ENCODE measurements at places on chromosomes 4 and X. TPM values are rescaled to one million over a fixed set of nuclear protein-coding genes. Genes with fewer than 3 reads are reported as not detected.

NALF2 gene
- not detected for total RNA-seq

GRXCR1 gene
- not detected for total RNA-seq

LINC00632 gene
- 13.3 TPM for total RNA-seq

GYG2 gene
- 0.86 TPM for total RNA-seq

GABRG1 gene
- total RNA-seq, result not detected

HPGDS gene
- total RNA-seq, result not detected

PDLIM3 gene
- total RNA-seq, result 62.4 TPM

ARL9 gene
- total RNA-seq, result 0.07 TPM

TRPC3 gene
- 0.78 TPM for total RNA-seq

SPATA18 gene
- total RNA-seq, result 32.6 TPM

ARMCX4 gene
- 4.4 TPM for total RNA-seq

C4orf50 gene
- not detected for total RNA-seq

SRPK3 gene
- 3.6 TPM for total RNA-seq

LPAR4 gene
- 0.33 TPM for total RNA-seq

SHROOM4 gene
- total RNA-seq, result 4.3 TPM

PLAC1 gene
- total RNA-seq, result not detected

HSFX4 gene
- total RNA-seq, result not detected

HAND2 gene
- 5.4 TPM for total RNA-seq

CHM gene
- 22.4 TPM for total RNA-seq

CT83 gene
- total RNA-seq, result not detected

POU3F4 gene
- not detected for total RNA-seq

ZDHHC15 gene
- 0.23 TPM for total RNA-seq

BBS7 gene
- 19.0 TPM for total RNA-seq

ACSL1 gene
- 37.0 TPM for total RNA-seq

RAP1GDS1 gene
- 62.9 TPM for total RNA-seq

XAGE1B gene
- total RNA-seq, result not detected

RTL3 gene
- total RNA-seq, result 0.07 TPM

ZFYVE28 gene
- total RNA-seq, result 22.5 TPM

RAB40A gene
- total RNA-seq, result 0.53 TPM

RGN gene
- total RNA-seq, result 4.7 TPM

EPHA5 gene
- 3.9 TPM for total RNA-seq

F8A1 gene
- 4.8 TPM for total RNA-seq

P2RY10 gene
- not detected for total RNA-seq

ESX1 gene
- not detected for total RNA-seq

NDUFC1 gene
- 32.5 TPM for total RNA-seq

CHRDL1 gene
- 0.03 TPM for total RNA-seq

ELOVL6 gene
- total RNA-seq, result 14.2 TPM

MGAT4D gene
- total RNA-seq, result not detected

SMARCA5 gene
- total RNA-seq, result 43.3 TPM

FAT4 gene
- 39.0 TPM for total RNA-seq

KLHL4 gene
- 6.2 TPM for total RNA-seq

IL3RA gene
- not detected for total RNA-seq

RELL1 gene
- total RNA-seq, result 53.2 TPM

XPNPEP2 gene
- 1.2 TPM for total RNA-seq

ENPEP gene
- total RNA-seq, result 4.7 TPM

XK gene
- 0.13 TPM for total RNA-seq

TTC29 gene
- not detected for total RNA-seq

TEX13D gene
- total RNA-seq, result not detected

ITIH6 gene
- total RNA-seq, result not detected

VGLL1 gene
- total RNA-seq, result not detected

HTRA3 gene
- total RNA-seq, result 5.4 TPM

AKAP4 gene
- not detected for total RNA-seq

PABPC4L gene
- 0.26 TPM for total RNA-seq

Data from smooth muscle cell of the pulmonary artery (primary cell).